ENCODE measurements at places on chromosomes 13 and 19.

DNA sequence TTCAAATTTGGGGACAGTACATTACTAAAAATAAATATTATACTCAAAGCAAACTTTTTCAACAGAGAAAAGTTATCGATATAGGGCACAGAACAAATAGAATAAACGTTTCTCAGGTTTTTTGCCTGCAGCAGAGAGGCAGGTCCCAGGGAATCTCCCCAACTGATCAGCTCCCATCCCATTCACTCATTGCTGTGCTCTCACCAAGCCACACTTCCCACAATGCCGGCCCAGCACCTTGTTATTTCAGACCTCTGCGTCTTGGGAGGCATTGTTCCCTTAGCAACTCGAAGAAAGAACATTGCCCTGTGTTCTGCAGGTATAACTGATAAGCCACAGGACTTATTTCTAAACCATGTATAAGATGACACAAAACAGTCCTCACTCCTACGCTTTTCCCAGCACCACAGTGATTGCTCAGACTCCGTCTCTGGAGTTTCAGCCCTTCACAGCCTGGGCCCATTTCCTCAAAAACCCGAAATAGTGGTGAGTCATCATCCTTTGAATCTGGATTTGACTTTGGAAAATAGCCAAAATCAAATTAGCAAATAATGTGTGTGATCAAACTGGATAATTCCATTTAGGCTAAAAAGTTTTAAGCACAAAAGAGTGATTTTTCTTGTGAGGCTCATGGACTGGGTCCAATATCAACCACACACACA lies 100.4 kb downstream of the DCLK1 start:
- peak; percentile 76 for DNase-seq

- DNase-seq = no peak
Observed at GRCh38 chr13:61797397-61797796, 381.7 kb upstream of the PCDH20 start.

DNA sequence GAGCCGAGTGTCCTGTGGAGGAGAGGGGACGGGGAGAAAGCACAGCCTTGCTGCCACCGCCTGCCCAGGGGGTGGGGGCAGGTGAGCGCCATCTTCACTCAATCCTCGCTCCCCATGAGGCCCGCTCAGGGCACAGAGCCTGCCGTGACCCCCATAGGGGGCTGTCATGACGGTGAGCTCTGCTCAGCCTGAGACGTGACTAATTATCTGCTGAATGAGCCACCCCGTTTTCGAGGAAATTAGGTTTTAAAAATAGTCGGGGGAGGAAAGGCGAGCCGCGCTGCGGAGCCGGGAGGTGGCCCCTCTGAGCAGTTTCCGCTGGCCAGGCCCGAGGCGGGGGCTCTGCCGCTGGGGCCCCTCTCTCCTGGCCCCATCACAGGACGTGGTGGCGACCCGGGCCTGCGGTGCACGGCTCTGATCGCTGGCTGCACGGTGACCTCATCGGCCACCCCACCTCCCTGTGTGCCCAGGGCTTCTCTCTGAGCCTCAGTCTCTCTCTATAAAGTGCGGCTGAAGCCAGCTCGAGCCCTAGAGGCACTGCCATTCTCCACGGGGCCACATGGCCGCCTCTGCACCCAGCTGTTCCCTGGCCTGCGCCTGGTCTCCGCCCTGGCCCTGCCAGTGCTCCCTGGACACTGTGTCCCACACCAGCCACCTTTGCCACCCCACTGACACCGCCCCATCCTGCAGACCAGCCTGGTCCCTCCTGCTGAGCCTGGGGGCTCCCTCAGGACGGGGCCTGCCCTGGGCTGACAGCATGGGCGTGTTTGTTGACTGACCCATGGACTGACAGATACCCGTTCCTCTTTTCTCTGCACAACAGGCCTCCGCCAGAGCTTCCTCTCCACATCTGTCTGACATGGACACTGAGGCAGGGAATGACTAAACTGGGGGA lies 28.3 kb downstream of the PIP5K1C start:
- DNase-seq = no peak

DNA sequence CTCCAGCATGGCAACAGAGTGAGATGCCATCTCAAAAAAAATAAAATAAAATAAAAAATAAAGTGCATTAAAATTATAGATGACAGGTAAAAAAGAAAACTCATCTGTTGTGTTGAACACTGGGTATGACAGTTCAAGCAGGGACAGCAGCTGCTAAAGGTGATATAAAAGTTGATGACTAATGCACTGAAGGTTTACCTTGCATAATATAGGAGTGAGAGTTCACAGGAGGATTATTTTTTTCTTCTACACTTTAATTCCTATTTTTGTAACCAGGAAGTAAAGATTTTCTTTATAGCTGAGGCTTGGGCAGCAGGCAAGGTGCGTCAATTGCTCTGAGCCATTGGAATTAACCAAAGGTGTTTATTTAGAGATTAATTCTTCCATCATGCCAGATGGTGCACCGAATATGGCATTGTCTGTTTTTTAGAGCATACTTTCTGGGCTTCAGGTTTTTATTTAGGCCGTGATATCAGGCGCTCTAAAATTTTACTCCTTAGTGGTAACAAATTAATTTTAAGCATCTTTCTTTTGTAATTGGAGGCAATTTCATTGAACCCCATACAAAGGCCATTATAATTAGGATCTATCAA lies 337.0 kb upstream of the SLC10A2 start:
- no peak for DNase-seq

- DNase-seq = no peak
Observed at GRCh38 chr13:76635232-76636230, 250.7 kb downstream of the KCTD12 start.

- DNase-seq = no peak
Observed at GRCh38 chr19:34960103-34960805, 3.8 kb downstream of the ZNF792 start.

GRCh38 chr13:113654175-113654560 lies 3.8 kb downstream of the ATP4B start:
- DNase-seq = no peak

DNA sequence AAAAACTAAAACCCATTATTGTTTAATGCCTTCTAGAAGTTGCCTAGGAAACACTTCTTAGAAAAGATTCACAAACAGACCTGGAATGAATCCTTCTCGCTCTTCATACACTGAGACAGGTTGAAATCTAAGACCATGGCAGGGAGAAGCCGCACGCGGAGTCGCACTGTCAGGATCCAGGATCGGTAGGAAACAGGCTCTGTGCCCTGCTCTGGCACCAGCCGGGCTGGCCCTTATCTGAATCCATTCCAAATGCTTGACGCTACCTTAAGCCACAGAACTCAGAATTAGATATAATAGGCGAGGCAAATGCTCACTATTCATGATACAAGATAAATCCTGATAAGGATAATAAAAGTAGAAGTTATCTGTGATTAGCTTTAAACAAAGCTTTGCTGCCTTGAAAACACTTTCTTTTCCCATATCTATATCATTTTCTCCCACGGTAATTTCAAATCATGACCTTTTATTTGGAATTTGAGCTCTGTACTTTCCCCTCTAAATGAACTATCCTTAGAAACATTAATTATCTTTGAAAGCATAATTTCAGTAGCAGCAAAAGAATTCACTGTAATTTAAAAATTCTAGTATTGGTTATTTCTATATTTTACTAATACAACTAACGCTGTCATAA lies 385.6 kb downstream of the IRS2 start:
- no peak for DNase-seq
